ENCODE measurements at places on chromosomes 5 and 9. TPM values are rescaled to one million over a fixed set of nuclear protein-coding genes. Genes with fewer than 3 reads are reported as not detected.
A peak's percentile ranks its signal among the peaks of the same experiment; 100 is the strongest.

- DNase-seq: no peak
Measured at GRCh38 chr5:147830035-147830434, 1.4 kb downstream of the SPINK1 start.

Gene ANKRA2
- total RNA-seq: 14.2 TPM

Gene SLC4A9
- not detected for total RNA-seq

- no peak for DNase-seq
Measured at GRCh38 chr9:38068701-38069628, at the start of gene SHB. SHB (minus strand) TSS chr9:38069227; CDS start chr9:38068645, 582 bp downstream.

DNA sequence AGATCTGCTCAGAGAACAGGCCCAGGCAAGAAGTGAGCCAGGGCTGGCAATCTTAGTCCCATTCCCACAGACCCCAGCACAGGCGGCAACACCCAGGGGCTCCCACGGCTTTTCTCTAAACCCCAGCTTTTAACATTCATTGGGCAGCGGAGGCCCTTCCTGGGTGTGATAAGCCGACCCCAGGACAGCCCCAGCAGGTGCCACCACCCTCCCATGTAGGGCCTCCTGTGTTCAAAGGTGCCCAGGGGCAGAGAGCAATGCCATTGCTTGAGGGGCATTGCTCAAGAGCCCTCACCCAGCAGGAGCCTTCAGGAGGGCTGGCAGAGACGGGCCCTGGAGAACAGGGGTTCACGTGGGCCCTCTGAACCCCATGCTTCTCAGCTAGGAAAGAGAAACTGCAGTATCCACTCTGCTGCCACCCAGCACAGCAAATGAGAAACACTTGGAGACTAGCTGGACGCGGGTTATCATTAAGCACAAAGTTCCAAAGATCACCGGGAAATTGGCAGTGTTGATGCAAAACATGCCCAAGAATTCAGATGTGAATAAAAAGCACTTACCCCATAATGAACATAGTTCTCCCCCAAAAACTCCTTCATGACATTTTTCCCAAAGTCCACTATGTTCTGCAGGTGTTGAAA is 13.9 kb downstream of the IPPK start:
- DNase-seq: no peak

DNA sequence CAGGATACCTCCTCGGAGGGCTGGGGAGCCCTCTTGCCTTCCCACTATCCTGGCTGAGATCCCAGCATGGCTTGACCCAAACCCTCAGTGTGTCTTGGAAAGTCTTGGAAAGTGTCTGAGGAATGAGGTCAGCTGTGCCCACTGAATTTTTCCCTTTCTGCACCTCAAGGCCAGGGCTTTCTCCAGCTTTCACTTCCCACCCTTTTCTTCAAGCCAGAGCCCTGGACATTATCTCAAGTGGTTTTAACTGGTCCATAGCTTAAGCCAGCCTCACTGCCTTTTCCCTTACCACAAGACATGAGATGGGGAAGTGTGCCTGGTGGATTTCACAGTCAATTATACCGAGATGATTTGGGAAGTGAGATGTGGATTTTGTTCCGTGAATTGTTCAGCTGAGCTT is 35.7 kb upstream of the LHX2 start:
- no peak for DNase-seq

DNA sequence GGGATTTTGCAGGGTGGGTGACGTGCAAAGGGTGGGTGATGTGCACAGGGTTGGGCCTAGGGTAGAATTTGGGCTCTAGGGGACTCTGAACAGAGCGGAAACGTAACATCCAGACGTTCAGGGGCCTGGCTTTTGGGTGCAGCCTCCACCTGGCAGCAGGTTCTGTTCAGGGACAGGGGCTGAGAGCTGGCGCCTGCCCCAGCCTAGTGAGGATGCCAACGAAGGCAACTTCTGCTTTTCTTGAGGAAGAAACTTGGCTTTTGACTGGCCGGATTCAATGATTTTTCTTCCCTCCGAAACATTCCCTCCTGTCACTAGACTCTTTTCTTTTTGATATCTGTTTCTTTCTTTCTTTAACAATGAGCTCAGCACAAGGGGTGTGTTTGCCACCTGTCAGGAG is 38.6 kb upstream of the SLC6A19 start:
- DNase-seq: no peak

- no peak for DNase-seq
Measured at GRCh38 chr5:155089643-155090042, 76.1 kb downstream of the KIF4B start.

- DNase-seq: no peak
Measured at GRCh38 chr5:58156973-58157701, 302.7 kb downstream of the PLK2 start.

Gene IL4
- not detected for total RNA-seq

Gene TMEM250
- 72.3 TPM for total RNA-seq

- no peak for DNase-seq
Measured at GRCh38 chr9:89879276-89879675, 274.5 kb downstream of the GADD45G start.

GRCh38 chr5:179270581-179271427 is 74.5 kb downstream of the ADAMTS2 start:
- no peak for DNase-seq

Gene HSDL2
- 22.9 TPM for total RNA-seq

Gene MOB3B
- 0.07 TPM for total RNA-seq

- DNase-seq: peak; percentile 44
Measured at GRCh38 chr5:59709846-59710245, 183.7 kb downstream of the PDE4D start.

Gene CA9
- 0.40 TPM for total RNA-seq

- DNase-seq: no peak
Measured at GRCh38 chr9:71886015-71886414, 25.0 kb downstream of the ABHD17B start.

DNA sequence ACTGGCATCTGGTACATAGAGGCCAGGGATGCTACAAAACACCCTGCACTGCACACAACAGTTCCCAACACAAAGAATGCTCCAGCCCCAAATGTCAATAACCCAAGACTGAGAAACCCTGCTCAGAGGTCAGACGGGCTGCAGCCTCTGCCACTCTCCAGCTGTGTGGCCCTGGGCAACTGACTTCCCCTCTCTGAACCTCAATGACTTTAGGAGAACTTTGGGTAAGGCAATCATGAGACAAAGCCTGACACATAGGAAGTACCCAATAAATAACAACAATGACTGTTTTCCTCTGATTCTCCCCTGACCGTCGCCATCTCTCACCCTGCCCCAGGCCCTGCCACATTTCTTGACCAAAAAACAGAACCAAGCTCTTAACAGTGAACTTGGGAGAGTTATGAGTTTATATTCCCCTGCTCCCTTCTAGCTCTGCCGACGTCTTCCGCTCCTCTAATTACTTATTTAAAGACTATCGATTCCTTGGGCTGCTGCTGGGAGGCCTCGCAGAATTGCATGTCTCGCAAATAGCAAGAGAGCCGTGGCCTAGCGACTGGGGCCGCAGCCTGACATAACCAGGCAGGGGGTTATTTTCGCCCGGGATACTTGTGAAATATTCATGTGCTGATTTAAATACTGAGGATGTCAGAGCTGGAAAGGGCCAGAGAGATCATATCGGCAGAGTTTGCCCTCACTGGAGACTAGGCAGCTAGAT is 24.5 kb upstream of the CRB2 start:
- no peak for DNase-seq

- no peak for DNase-seq
Measured at GRCh38 chr9:71747576-71747975, 20.7 kb downstream of the CEMIP2 start.

GRCh38 chr5:65111961-65112658 is 343.4 kb downstream of the CWC27 start:
- DNase-seq: no peak

Gene FSTL4
- not detected for total RNA-seq

GRCh38 chr5:18455521-18455920 is 821.3 kb downstream of the TAF11L14 start:
- DNase-seq: no peak

GRCh38 chr9:35070823-35071813 is 1.3 kb downstream of the VCP start:
- DNase-seq: no peak

Gene TIGD6
- 5.6 TPM for total RNA-seq

- no peak for DNase-seq
Measured at GRCh38 chr9:8486095-8486494, 686.5 kb upstream of the DMAC1 start.

- no peak for DNase-seq
Measured at GRCh38 chr5:23525751-23526150, 18.3 kb downstream of the PRDM9 start.

GRCh38 chr9:128428644-128429512 is 8.2 kb downstream of the CERCAM start:
- DNase-seq: peak; percentile 24

DNA sequence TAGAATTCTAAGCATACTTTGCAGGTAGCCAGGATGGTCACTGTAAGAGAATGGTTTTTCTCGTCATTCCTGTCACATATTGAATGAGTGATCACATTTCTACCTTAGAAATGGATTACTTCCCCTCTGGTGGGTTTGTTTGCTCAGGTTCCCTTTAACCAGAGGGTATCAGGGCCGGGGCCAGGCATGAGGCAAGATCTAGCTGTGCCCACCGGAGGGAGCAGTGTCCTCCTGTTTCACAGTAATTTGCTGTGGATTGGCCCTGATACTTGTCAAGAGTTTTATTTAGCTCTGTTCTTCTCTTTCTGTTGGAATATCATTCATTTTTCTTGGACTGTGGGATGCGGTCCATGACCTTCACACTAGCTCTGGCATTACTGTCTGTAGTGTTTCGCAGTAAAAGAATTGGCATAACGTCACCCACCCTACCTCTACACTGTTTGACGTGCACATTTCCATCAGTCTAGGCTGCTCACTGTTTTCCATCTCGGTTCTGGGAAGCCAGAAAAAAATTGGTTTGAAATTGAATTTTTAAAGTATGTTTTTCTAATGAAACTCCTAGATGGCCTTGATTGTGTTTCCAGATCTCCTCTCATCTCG is 42.4 kb upstream of the ZBED3 start:
- DNase-seq: no peak

- DNase-seq: no peak
Measured at GRCh38 chr9:90147426-90147825, 495.2 kb downstream of the DIRAS2 start.

- DNase-seq: no peak
Measured at GRCh38 chr5:150068071-150068470, 18.3 kb downstream of the CSF1R start.

Gene GPR151
- not detected for total RNA-seq

Gene PCYOX1L
- 19.4 TPM for total RNA-seq

- DNase-seq: no peak
Measured at GRCh38 chr9:89786655-89787054, 181.8 kb downstream of the GADD45G start.

GRCh38 chr9:95494022-95494415 is 22.8 kb downstream of the PTCH1 start:
- no peak for DNase-seq

Gene GFPT2
- 0.46 TPM for total RNA-seq

- no peak for DNase-seq
Measured at GRCh38 chr5:59519338-59519737, 374.2 kb downstream of the PDE4D start.

DNA sequence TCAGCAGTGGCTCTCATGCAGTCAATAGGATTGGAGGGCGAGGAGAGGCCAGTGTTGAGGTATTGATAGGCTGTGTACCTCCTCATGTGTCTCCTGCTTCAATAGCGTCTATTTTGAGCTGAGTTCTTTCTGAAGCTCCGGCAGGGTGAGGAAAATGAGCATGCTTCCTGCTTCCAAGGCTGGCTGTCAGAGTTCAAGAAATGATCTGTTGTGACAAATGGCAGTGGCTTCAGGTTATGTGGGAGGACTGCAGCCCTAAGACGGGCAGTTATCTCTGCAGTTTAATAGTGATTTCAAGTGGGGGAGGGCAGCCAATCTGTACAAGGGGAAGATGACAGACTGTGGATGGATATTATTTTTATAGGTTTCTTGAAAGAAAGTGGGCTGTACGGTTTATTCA is 54.0 kb upstream of the CXCL14 start:
- DNase-seq: no peak

GRCh38 chr5:136114414-136115125 is 18.1 kb upstream of the SMAD5 start:
- no peak for DNase-seq

Gene FAM169A
- total RNA-seq: 0.71 TPM

Gene SH2D3C
- total RNA-seq: 58.3 TPM

Gene DEPDC1B
- 22.6 TPM for total RNA-seq

Gene GDF9
- not detected for total RNA-seq

DNA sequence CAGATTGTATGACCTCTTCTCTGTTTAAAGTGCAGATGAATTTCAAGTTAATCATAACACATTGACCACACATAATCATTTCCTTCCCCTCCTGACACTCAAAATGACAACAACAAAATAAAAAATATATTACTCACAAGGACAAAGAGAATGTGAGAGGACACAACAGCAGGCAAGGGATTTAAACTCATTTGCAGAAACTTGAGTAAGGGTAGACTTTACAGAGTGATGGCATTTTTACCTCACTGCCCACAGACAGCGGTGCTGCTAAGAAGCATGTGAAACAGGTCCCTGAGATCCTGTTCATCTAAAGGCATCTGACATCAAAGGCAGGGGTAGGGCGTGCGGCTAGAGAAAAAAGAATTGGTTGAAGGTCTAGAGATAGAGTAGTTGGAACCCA is 99.0 kb downstream of the TRIM36 start:
- DNase-seq: no peak

DNA sequence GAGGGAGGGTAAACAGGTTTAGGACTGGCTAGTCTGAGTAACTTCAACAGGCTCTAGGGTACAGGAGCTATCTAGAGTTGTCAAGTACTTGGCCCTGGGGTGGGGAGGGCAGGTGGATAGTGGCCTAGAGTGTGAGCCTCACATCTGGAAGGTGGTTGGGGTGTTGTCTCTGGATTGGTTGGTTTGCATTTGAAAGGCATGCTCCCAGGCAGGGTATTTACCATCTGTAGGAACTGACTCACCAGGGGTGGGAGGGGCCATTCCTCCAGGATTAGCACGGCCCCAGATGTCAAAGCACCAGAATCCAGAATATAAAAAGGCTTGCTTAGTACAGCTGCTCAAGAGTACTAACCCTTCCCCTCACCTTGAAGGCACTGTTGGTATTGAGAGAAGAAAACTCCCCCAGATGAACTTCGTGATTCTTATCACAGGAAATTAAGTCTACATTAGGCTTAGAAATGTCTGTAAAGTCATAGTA is 193.3 kb downstream of the NTRK2 start:
- peak; percentile 35 for DNase-seq

Gene SLCO4C1
- total RNA-seq: not detected

DNA sequence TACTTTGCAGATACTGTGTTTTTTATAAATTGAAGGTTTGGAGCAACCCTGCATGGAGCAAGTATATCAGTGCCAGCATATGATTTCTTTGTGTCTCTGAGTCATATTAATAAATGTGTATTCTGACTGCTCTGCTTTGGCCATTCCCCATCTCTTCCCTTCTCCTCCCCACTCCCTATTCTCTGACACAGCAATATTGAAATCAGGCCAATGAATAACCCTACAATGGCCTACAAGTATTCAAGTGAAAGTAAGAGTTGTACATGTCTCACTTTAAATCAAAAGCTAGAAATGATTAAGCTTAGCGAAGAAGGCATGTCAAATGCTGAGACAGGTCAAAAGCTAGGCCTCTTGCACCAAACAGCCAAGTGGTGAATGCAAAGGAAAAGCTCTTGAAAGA is 82.2 kb upstream of the TLX3 start:
- no peak for DNase-seq

Gene CNTFR
- not detected for total RNA-seq

- DNase-seq: no peak
Measured at GRCh38 chr9:117757561-117758190, 53.5 kb downstream of the TLR4 start.

Gene GEMIN5
- 21.5 TPM for total RNA-seq

- DNase-seq: no peak
Measured at GRCh38 chr9:136685790-136686533, 1.3 kb downstream of the AGPAT2 start.
